ENCODE measurements at places on chromosomes 12 and 14.
A peak's percentile ranks its signal among the peaks of the same experiment; 100 is the strongest.

DNA sequence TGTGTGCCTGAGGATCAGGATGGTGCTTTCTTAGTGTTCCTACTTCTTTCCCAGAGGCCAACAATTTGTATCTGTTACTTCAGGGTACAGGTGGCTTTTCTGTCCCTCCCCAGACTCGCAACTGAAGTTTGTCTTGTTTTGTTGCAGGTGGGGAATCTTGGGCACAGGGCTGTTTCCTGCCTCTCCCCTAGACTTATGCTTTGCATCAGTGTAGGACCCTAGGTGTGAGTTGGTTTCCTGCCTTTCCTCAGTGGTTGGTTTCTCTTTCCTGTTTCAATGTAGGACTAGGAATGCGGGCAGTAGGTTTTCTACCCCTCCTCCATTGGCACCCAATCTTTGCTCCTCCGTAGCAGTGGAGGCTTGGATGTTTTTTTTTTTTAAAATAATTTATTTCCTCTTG is 87.0 kb downstream of the TRMT5 start:
- no peak for DNase-seq

DNA sequence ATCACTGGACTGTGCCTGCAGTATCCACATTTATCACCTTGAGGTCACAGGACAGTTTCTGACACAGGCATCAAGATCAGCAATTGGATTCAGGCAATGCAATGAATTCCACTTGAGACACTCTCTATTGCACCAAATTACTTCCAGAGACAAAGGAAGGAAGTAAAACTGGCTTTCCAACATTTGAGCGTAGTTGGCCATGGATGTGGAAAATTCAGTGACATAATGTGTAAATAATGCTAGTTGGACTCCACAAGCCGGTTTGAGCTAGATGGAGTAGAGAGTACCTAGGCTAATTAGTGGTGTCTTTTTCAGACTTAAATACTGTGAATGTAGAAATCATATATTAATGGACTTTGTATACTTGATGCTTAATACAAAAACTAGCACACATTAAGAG is 168.3 kb upstream of the SYT1 start:
- DNase-seq = no peak

DNA sequence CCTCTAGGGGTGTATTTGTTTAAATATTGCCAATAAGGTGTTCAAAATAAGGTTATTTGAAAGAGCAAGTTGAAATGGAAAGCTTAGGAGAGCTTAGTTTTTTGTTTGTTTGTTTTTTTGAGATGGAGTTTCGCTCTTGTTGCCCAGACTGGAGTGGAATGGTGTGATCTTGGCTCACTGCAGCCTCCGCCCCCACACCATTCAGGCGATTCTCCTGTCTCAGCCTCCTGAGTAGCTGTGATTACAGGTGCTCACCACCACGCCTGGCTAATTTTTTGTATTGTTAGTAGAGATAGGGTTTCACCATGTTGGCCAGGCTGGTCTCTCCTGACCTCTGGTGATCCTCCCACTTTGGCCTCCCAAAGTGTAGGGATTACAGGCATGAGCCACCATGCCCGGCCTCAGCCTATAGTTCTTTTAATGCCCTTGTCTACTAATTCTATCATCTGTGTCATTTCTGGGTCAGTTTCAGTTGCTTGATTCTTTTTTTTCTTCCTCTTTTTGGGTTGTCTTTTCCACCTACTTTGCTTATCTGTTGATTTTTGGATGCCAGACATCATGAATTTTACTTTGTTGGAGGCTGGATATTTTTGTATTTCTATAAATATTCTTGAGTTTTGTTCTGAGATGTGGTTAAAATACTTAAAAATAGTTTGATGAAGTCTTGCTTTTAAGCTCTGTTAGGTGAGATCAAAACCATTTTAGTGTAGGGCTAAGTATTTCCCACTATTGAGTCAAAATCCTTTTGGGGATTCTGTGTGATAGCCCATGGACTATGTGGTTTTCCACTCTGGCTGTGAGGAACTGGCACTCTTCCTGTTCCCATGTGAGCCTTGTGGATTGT is 18.7 kb downstream of the RCOR1 start:
- DNase-seq = no peak

DNA sequence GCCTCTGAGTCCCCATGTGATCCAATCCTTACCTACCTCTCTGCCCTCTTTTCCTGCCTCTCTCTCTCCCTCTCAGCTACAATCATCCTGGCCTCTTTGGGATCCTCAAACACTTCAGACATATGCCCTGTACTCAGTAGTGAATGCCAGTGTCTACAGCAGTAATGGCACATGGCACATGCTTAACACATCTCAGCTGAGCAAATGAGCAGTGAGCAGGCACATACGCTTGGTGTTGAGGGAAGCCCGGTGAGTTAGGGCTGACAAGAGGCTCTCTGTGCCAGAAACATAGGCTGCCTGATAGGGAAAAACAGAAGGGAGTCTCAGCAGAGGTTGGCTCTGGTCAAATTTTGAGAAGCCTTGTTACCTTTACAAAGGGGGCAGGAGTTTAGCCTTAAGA is 409.1 kb downstream of the TMEM132D start:
- DNase-seq = no peak

GRCh38 chr12:83190631-83191390 is 504.1 kb downstream of the TMTC2 start:
- no peak for DNase-seq

GRCh38 chr12:78928200-78929074 is 63.9 kb downstream of the SYT1 start:
- no peak for DNase-seq

DNA sequence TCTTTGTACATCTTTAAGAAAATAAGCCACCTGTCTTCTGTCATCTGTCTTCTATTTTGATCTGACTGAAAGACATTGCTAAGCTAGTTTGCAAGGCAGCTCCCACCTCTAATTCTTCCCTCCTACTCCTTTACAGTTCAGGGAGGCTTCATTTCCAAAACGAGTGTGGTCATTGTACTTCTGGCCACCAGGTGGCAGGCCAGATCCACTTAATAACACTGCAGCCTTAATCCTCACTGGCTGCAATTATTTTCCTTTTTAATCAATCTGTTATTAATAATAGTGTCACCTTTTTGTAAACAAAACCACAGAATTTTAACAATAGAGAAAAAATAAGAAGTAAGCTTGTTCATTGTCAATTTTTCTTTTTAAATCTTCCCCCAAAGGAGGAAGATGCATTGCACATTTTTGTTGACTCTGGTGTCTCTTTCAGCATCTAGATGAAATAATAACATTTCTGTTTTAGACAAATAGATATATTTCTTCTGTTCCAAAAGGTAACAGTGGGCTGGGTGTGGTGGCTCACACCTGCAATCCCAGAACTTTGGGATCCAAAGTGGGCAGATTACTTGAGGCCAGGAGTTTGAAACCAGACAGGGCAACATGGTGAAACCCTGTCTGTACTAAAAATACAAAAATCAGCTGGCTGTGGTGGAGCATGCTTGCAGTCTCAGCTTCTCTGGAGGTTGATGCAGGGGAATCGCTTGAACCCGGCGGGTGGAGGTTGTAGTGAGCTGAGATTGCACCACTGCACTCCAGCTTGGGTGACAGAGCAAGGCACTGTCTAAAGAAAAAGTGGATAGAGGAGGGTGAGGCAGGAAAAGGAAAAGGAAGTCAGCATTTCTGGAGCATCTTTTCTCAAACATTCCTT is 23.3 kb downstream of the GABARAPL1 start:
- DNase-seq = peak; percentile 54

Data from GM20000 (cell line).